ENCODE measurements at places on chromosomes 12 and 14.

DNA sequence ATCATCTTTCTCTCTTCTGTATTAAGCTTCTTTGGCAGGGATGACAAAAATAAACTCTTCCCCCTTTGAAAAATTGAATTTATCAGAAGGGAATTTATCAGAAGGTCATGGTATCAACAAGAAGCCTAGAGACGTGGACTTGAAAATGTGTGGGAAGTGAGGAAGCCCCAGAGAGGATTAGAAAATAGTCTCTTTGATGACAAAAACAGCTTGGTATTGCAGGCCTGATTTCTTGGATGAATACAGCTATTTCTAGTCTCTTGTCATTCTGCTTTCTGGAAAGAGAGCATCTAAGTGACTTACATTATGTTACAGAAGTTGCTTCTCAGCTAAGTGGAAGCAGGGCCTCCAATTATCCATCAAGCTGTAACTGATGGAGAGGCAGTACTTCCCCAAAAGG is 111.1 kb downstream of the KITLG start:
- DNase-seq = no peak

GRCh38 chr14:74563586-74564159 is 48.4 kb downstream of the LTBP2 start:
- DNase-seq = no peak

GRCh38 chr12:22574921-22575320 is 30.6 kb upstream of the C2CD5 start:
- DNase-seq = no peak

DNA sequence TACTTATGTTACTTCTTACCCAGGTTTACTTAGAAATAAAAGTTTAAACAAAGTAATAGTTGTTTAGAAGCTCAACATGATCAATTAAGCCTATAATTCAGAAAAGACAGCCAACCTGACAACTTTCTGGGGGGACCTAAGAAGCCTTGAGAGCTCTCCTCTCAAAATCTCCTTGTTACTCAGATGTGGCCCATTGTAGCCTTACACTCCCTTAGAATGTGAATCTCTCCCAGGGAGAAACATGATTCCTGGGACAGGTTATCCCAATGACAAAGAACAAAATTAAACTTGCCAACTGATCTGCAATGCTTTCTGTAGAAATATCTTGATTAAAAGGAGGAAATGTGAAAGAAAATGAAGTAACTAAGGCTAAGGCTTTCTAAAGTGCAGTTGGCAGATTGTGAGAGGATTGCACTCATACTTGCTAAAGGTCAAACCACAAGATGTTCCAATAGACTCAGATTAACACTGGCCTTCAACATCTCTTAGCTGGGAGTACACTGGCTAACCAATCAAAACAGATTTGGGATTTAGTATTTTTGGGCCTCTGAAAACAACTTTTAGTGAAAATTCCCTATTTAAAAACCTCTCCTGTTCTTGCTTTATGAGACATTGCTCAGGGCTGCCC is 72.3 kb upstream of the TMX1 start:
- no peak for DNase-seq

DNA sequence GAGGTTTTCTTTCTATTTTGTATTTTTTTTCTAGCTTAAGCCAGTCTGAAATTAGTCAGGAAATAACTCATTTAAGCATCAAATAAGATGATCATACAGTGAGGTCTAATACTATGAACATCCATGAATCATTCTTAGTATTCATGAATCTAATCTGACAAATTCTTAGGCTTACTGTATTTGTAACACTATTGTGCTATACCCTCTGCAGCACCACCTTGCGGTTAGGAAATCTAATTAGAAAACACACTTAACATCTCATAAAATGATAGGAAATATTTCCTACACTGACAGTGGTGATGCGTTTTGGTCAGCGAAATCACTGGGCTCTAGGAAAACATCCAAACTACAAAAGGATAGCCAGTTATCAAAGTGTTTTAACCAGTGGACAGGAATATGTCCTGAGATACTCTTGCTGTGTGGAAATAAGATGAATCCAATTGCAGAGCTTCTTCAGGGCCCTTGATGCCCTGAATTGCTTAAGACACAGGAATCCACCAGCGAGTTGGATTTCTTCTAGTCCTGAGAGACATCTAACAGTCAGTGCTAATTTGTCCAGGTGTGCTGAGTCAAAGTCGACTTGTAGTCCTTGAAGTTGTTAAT is 109.3 kb upstream of the MYF6 start:
- DNase-seq = no peak

All from stimulated activated effector memory CD8-positive, alpha-beta T cell treated with anti-CD3 and anti-CD28 coated beads, Interleukin-12 subunit alpha, Interleukin-12 subunit beta, amount 100 ng/mL, for 72 hours (primary cell).